GM12891 (cell line): ENCODE measurements at places on chromosomes 11 and 22.

GRCh38 chr11:130904380-130904779 is 11.9 kb downstream of the SNX19 start:
- no peak for DNase-seq

- no peak for DNase-seq
Measured at GRCh38 chr11:96279018-96279895, 63.7 kb downstream of the MAML2 start.

- no peak for DNase-seq
Measured at GRCh38 chr11:119513131-119513805, 90.3 kb upstream of the THY1 start.

DNA sequence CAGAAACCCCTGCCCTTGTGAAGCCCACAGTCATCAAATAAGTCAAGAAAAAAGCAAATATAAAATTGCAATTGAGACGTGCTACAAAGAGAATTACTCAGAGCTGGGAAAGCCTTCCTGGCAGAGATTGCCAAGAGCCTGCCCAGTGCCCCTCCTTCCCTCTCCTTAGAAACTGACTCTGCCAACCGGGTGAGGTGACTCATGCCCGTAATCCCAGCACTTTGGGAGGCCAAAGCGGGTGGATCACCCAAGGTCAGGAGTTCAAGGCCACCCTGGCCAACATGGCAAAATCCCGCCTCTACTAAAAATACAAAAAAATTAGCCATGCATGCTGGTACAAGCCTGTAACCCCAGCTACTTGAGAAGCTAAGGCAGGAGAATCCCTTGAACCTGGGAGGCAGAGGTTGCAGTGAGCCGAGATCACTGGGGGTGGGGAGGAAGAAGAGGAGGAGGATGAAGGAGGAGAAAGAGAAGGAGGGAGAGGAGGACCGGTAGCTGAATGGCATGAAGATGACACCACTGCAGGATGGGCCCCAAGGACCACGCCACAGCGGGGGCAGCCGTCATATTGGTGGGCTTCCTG is 76.1 kb upstream of the RTL6 start:
- DNase-seq = no peak

DNA sequence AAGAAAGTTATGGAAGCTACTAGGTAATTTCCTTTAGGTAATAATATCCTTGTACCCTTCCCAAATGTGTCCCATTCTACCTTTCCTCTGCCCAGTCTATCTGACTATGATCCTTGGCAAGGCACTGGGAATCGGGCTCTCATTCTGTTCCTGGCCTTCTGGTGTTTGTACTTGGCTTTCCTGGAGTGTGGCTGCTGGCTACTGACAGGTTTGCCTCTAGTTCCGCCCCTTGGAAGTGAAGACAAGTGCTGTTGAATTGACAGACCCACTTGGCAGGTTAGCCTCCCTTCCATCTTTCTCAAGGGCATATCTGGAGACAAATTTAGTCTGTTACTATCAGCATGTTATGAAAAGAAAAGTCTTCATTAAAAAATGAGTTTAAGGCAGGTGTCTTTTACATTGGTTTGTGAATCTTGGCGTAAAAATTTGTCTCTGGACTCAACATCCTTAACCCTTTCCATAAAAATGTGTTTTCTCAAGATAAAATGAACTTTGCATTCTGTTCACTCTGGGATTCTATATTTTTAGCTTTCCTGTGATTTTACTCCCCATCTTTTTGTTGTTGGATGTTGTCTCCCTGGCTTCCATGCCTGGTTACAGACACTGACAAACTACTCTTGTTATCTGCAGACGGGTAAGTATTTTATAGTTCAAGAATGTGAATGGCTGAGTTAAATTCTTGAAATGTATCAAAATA is 287.4 kb upstream of the PDGFD start:
- DNase-seq = no peak

DNA sequence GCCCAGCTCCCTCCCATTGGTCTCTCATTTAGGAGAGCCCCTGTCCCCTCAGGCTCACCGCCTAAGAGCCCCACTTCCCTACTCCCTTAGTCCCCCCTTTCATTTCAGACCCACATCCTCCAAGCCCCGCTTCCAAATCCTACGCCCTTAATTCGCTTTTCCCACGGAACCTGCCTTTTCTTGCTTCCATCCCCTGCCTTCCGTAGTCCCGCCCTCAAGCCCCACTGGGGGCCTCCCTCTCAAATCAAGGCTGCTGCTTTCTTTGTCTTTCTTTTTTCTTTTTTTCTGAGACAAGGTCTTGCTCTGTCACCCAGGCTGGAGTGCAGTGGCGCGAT is 396 bp downstream of the CCDC157 start:
- peak; percentile 37 for DNase-seq

DNA sequence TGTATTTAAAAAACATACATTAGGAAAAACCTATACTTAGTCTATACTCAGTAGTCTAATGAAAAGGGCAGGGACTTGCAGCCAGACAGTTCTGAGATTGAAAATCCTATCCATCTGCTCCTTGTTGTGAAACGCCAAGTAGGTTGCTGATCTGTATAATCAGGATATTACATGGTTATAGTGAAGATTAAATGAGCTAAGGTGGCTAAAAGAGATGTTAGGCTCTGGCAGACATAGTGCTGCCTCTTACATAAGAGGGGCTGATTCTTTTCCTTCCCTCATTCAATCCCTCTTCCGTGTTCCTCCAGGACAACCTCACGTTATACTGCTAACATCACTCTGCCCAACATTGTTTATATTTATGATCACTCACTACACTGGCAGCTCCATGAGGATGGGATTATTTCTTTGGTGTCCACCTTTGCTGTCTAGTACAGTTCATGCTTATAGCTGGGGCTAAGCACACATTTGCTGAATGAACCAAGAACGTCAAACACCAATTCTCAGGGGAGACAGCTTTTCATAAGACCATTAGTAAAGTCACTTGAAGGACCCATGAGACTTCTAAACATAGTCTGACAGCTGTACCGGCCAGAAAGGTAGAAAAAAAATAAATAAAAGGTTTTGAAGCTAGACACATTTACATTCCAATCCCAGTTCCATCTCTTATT is 46.3 kb downstream of the GAB2 start:
- DNase-seq = no peak

DNA sequence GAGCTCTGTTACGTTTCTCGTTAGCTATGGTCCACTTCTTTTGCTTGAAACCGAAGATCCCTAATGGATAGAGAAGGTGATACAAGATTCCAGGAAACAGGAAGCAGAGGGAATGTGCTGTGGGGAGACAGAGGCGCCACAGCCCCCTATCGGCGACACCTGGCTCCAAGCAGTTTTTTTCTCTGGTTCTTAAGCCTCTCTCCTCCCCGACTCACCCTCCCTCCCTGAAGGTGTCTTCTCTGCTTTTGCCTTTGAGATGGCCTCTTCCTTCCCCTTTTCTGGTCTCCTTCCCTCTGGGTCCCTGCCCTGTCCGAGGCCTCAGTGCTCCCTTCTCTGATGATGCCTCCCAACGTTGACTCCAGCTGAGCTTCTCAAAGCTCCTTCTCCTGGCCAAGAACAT is 14.2 kb upstream of the APOBEC3A start:
- no peak for DNase-seq

GRCh38 chr22:48772286-48772907 is 1055.3 kb downstream of the BRD1 start:
- DNase-seq = no peak

DNA sequence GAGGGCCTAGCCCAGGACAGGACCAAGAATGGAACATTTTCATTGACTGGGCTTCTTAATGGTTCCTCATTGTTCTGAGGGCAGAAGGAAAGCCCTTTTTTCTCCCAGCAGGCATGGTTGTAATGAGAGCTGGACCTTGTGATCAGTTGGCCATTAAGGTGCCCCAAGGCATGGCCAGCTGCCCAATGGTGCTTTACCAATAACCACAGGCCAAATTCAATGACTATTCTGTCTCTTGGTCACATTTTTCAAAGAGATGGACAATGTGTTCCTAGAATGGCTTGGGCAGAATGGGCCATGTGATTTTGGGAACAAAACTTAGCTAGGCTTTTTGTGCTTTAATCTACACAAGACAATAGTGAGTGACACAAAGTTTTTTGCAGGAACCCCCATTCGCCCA is 7.3 kb downstream of the NAV2 start:
- DNase-seq = no peak

DNA sequence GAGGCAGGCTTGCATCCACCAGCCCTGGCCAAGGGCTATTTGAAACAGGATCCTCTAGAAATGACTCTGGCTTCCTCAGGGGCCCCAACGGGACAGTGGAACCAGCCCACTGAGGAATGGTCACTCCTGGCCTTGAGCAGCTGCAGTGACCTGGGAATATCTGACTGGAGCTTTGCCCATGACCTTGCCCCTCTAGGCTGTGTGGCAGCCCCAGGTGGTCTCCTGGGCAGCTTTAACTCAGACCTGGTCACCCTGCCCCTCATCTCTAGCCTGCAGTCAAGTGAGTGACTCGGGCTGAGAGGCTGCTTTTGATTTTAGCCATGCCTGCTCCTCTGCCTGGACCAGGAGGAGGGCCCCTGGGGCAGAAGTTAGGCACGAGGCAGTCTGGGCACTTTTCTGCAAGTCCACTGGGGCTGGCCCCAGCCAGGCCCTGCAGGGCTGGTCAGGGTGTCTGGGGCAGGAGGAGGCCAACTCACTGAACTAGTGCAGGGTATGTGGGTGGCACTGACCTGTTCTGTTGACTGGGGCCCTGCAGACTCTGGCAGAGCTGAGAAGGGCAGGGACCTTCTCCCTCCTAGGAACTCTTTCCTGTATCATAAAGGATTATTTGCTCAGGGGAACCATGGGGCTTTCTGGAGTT is 13.3 kb downstream of the IL10RA start:
- DNase-seq = no peak

DNA sequence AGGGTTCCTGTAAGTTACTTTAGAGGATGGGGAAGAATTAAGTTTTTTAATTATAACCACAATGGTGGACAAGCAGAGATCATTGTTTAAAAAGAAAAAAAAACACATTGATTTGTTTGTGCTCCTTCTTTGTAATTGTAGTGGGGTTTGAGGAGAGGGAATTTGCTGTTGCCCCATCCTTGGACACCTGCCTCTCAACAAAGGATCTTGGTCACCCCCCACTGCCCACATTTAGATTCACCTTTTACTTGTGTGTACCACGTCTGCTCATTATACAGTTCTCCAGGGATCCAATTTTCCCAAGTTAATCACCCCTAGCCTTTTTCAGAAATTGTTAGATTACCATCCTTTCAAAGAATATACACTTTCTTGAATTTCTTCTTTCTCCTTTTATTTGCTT is 53.0 kb downstream of the DNAJC24 start:
- DNase-seq = no peak

DNA sequence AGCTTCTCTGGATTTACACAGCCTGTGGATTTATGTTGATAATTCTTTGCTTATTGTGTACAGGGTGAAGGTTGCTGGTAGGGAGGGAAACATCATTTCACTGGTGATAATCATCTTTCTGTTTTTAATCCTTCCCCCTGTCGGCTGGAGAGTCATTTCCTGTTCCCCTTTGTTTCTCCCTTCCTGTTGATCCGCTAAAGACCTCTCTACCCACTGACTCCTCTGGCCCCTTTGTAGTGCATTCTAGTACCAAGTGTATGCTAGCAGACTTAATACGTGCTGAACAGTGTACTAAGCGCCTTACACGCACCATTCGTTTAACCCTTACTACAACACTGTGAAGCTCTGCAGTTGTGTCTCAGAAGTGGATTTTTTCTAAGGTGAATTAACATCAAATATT is 19.0 kb upstream of the OR9Q1 start:
- no peak for DNase-seq

DNA sequence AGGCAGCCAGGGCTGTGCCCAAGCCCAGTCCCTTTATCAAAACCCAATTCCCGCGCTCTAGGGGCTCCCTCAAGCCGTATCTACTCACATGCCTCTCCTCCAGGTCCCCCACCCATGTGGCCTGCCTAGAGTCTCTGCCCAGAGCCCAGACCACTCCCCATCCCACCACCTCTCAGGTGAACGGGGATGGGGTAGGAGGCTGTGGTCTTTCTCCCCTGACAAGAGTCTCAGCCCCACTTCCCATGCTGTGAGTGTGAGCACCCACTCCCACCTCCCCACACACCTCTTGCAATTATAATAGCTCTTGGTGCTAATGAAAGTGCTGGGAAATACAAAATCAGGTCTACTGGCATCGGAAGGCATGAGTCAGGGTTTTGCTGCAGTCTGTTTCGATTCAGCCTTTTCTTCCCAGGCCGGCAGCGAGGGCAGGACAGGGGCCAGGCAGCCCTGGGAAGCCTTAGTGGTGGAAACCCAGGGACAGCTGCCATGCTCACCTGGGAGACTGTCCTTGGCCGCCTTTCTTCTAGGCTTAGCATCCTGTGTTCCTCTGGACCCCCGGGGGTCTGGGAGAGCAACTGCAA is 16.7 kb upstream of the TMPRSS4 start:
- no peak for DNase-seq

DNA sequence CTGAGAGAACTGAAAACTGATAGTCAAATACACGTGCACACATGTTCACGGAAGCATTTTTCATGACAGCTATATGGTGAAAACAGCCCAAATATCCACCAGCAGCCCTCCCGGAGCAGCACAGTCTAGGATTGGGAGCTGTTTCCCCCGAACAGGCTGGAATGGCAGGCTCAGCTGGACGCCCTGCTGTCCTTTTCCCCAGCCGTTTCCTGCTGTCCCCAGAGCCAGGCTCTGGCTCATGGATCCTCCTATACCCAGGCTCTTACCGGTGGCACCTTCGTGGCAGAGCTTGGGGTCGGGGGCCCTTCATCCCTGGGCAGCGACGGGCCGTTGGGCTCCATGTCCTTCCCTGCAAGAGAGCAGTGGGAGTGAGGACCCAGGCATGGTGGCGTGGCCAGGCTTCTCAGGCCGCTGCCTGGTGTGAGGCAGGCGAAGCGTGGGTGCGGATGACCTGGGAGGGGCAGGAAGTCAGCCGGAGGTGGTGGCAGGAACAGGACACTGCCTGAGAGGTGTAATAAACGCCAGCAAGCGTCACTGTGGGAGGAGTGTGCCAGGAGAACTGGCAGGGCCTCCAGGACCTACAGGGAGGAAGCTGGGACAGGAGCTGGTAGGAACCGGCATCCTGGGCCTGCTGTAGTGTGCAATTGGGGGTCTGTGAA is 38.8 kb downstream of the OSBPL5 start:
- DNase-seq = no peak

- DNase-seq = no peak
Measured at GRCh38 chr11:123729602-123730001, 11.9 kb downstream of the ZNF202 start.

GRCh38 chr11:32436751-32437494 is 1.6 kb upstream of the WT1 start:
- DNase-seq = no peak

GRCh38 chr22:28017859-28018258 is 98.8 kb upstream of the PITPNB start:
- no peak for DNase-seq

DNA sequence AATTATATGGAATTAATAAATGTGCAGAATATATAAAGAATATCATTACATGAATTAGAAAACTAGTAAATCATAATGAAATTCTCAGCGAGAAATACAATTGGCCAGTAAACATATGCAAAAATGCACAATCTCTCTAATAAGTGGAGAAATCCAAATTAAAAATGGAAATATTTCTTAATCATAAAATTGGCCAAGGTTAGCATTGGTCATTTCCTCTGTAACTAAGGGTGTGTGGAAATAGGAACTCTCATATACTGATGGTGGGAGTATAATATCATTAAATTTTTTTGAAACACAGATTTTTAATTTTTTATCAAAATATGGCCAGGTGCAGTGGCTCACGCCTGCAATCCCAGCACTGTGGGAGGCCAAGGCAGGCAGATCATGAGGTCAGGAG is 7.6 kb upstream of the ZNF74 start:
- DNase-seq = no peak
